ENCODE measurements at places on chromosomes 1 and 21.
A peak's percentile ranks its signal among the peaks of the same experiment; 100 is the strongest.

DNA sequence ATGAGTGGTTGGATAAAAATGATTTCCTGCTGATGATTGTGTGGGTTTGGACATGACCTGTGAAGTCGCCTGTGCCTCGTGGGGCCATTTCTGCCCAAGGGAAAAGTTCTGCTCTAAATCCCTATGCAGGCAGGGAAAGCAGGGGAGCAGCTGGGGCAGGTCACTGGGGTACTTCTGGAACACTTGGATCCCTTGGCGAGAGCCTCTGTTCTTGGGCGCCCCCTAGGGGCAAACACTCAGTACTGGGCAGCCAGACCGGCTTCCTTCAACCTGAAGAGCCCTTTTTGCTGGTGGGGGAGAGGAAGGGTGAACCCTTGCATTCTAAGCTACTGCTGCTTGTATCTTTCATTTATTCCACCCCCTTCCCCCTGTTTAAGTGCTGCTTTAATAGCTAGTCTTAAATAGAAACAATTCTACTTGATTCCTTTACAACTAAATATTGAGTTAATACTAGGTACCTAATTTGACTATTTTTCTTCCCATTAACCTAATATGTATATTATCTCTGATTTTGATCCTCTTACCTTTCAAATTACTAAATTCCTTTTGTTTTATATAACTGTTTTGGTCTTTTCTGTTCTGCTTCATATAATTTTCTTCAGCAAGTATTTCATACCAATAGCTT is 5.1 kb upstream of the CLEC20A start:
- peak; percentile 84 for DNase-seq

DNA sequence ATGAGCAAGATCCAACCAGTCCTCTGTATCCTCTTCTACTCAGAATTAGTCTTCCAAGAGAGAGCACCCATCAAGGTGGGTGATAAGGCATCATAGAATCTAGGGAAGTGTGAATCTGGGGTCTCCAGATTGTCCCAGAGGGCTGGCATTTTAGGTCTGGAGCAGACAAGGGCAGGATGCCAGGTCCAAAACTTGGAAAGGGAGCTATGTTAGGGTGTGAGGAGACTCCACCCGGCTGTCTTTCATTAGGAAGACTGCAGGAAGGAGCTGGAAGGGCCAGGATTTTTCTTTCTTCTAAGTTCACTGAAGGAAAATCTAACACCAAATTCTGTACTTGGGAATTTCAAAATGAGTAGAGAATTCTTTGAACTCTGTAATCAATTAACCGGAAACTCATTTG is 86.1 kb upstream of the BMP8A start:
- DNase-seq = no peak

GRCh38 chr1:192669174-192669573 is 33.2 kb downstream of the RGS13 start:
- no peak for DNase-seq

GRCh38 chr21:17540530-17540929 is 27.7 kb downstream of the CXADR start:
- no peak for DNase-seq

GRCh38 chr1:220882061-220882891 is 3.0 kb downstream of the HLX start:
- peak; percentile 70 for DNase-seq

- no peak for DNase-seq
Measured at GRCh38 chr1:43585557-43585956, 54.9 kb downstream of the PTPRF start.

GRCh38 chr1:110554871-110555801 is 36.2 kb upstream of the KCNA10 start:
- peak; percentile 74 for DNase-seq

GRCh38 chr1:167984886-167985489 is 48.1 kb upstream of the MPC2 start:
- no peak for DNase-seq
